ENCODE measurements at places on chromosomes 4 and X.

- no peak for DNase-seq
Measured at GRCh38 chr4:48346594-48346993, 5.3 kb downstream of the SLAIN2 start.

- DNase-seq, result no peak
Measured at GRCh38 chr4:132565542-132565941, 583.6 kb upstream of the PCDH10 start.

- no peak for DNase-seq
Measured at GRCh38 chr4:147831551-147832171, 99.8 kb downstream of the ARHGAP10 start.

DNA sequence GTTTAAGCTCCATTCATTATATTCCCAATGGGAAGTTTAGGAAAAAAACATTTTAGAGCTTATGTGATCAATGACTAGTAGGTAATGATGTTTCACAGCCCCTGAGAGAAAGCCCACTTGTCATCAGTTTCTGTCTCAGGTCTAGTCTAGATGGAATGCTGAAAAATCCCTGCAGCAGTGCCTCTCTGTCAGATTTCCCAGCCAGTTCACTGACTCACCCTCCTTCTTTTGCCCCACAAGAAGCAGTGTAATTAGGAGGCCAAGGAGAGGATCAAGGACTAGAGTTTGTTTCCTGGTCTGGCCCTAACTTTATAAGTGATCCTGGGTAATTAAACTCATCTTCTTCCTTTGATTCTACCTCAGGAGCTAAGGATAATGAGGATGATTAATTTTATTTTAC lies 118.7 kb upstream of the ANXA3 start:
- DNase-seq, result no peak

DNA sequence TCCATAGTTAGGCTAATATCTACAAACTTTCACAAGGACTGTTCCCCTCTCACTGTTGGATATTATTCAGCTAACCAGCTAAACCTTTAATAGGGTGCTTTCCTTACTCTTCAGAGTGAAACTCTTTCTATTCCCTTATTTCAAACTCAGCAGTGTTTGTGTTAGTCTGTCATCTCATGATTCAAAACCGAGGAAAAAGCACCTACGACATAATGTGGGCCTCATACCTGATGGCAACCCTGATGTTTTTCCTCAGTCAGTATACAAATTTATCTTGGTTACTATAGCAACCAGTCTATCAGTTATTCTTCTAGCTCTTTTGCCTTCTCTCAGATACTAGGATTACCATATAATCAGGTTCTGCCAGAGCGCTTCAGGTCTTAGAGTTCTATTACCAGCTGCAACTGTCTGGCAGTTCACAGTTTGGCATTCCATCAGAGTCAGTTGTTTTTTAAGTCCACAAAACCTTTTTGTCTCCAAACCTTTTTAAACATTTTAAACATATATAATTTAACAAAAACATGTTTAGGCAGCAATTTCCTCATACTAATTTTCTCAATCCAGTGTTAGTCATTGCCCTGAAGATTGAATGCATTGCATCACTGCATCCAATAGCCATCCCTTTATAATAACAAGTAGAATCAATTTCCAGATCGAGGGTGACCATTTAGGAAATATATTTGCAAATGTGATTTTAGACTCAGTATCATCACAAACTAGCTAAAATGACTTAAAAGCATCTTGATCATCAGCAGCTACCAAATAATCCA lies 7.4 kb downstream of the WDR44 start:
- DNase-seq, result no peak

GRCh38 chr4:2829933-2830451 lies 13.7 kb upstream of the ADD1 start:
- DNase-seq, result no peak

DNA sequence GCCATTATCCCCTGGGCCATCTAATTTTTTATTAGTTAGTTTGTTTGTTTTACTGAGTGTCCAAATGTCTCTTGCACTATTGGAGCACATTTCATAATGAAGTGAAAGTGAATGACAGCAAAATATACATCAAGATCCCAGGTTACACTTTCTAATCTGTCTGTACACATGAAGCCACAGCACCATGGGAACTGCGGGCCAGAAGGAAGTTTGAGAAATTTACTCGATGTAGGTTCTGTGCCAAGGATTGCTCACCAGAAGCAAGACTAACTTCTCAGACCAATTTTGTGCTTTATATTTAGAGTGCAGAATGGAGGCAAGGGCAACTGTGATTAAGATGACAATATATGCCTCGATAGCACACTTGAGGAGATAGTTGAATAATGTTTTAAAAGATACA lies 258.0 kb downstream of the COL25A1 start:
- no peak for DNase-seq

DNA sequence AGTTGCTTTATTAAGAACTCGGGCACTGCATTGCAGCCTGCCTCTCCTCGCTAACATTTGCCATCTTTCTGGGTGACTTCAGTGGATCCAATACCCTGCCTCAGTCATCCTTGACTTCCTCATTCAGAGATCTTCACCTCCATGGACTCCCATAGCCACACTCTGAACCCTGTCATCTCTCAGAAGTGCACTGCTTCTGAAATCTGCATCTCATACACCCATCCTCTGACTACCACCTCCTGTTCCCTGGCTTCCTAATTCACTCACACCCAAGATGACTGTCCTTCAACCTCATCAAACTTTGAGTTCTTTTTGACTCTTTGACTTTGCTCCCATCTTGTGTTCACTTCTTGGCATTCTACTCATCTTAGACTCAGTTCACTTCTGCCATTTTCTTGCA lies 25.3 kb upstream of the CYBB start:
- DNase-seq, result no peak

DNA sequence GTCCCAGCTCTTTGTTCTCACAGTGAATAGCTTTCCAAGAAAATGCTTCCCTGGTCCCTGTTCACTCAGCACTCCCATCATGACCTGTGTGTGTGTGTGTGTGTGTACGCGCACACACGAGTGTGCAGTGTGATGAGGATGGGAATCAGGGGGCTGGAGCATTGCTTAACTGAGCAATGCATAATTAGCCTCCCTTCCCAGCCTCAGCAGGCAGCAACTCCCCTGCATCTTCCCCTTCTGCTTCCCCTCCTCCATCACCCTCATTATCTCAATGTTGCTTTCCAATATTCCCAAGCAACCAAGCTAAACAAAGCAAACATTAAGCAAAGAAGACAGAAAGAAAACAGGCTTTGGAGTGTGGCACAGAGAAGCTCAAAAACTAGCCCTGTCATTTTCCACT lies 137.0 kb downstream of the RBM47 start:
- no peak for DNase-seq

DNA sequence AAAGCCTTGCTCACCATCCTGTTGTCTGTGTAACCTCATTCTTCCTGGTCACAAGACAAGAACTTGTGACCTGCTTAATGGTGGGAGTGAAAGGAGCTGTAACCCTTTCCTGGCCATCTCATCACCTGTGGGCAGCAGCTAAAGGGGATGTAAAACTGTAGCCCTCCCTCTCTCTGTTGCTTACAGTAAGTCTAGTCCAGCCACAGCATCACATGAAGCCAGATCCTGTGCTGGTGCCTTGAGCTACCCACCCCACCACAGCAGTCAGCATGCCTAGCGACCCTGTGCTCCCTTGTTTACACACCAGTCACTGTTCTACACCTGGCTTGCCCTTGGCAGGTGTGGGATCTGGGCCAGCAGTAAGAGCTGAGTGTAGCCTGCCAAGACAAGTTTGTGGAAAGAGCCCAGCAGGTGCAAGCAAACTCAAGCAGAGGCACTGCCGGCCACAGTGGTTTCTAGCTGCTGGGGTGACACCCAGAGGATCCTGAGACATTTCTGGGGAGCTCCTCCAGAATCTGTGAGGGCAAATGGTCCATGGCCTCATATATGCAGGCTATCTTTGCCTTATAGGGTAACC lies 41.0 kb downstream of the UGT2B28 start:
- DNase-seq, result no peak

- no peak for DNase-seq
Measured at GRCh38 chr4:141657550-141658250, 21.3 kb downstream of the IL15 start.

DNA sequence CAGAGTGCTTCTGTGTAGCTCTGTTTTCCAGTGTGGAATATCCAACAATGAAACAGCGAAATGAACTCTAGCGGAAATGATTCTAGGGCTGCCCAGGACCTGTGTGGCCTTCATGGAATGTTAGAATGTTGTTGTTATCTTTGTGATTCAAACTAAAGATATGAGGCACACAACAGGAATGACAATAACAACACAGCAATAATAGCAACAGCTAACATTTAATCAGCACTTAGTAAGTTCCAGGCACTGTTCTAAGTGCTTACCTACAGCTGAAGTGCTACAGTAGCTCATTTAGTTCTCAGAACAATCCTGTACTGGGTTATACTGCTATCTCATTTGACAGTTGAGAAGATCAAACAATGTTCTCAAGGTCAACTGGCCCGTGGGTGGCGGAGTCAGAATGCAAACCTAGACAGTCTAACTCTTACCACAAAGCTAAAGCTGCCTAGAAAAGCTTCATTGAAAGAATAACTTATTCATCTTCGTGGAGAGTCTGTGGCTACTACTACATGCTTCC lies 63.7 kb downstream of the MAML3 start:
- DNase-seq, result no peak

DNA sequence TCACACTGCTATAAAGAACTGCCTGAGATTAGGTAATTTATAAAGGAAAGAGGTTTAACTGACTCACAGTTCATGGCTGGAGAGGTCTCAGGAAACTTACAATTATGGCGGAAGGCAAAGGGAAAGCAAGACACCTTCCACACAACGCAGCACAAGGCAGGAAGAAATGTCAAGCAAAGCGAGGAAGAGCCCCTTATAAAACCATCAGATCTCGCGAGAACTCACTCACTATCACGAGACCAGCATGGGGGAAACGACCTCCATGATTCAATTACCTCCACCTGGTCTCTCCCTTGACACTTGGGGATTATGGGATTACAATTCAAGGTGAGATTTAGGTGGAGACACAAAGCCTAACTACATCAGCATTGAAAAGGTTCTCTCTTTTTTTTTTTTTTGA lies 39.6 kb downstream of the PALLD start:
- no peak for DNase-seq

GRCh38 chr4:135269125-135269890 lies 1067.7 kb upstream of the PABPC4L start:
- no peak for DNase-seq

DNA sequence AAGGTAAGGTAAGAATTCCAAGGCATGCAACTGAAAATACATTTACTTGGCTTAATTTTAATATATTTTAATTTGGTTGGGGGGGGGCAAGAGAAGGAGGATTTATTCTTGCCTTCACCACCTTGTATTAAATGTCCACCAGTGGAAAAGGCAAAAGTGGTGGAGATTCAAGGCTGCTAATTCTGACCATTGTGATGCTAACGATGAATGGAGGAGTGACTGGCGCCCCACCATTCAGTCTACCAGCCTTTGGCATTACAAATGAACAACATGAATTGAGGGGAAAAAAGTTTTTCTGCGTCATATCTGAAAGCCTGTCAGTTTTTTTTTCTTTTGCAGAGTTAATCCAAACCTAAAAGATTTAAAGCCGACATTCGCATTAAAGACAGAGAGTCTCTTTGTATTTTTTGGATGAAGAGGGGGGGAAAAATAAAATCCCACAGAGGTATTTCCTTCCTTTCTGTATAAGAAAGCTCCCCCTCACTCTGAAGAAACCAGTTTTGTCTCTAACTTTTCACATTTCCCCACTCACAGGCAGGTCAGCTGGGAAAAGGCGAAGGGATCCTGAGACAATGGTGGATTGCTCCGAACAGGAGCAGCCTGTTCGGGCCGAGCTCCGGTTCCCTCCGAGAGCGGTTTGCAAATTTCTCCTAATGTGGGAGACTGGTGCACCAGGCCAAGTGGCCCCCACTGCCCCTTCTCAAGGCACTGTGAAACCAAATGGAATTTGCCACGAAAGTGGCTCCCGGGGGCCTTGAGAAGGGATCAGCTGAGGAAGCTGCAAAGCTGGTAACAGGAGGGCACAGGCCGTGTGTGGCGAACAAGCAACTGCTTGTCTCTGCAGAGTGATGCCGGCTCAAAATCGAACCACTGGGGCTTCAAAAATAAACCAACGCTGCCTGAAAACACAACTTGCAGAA lies 28.1 kb downstream of the SHISA3 start:
- DNase-seq, result no peak

GRCh38 chr4:168411318-168412150 lies 68.8 kb downstream of the DDX60L start:
- no peak for DNase-seq

DNA sequence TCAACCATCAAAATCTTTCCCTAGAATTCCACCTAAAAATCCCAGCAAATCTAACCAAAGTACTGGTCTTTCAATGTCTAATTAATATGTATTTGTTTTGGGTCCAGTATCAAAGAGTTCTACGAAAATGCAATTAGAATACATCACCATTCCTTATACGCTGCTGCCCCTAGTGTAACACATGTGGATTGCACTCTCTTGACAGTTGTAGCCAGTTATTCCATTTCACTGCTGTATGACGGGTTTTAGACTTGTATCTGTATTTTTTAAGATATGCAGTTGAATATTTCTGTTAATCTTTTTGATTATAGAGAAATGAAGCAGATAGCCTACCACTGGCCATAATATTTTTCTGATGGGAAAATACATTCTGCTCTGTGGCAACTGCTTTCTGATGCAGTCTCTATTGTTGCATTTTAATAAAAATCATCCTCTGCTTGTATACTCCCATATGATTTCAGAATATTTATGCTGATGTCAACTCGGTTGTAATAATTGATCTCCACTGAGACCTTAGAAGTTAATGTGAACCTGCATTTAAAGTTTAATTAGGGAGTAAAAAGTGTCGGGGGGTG lies 17.1 kb upstream of the PAGE2B start:
- peak; percentile 67 for DNase-seq

DNA sequence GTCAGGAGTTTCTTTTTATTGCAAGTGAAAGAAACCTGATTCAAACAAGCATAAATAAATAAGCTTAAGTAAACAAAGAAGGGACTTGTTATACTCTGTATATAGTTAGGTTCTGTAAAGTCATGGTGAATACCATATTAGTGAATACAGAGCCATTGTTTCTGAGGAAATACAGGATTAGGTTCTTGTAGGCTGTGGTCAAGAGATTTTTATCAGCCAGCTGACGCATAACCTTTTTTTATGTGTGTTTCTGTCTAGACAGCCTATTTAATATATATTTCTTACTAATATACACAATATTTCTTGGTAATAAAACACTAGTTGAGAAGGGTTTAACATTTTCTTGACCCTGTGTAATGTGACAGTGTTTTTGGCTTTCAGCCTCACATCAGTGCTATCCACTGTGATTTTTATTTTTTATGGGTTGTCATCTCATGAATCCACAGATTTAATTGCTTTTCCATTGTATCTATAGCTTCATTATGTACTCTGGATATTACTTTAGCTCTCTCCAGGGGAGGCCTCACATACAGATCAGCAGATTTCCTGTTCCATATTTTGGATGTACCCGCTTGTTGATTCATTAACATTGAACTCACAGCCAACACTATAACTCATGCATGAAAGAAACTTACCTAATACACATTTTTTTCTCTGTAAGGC lies 8.0 kb downstream of the HERC3 start:
- no peak for DNase-seq

DNA sequence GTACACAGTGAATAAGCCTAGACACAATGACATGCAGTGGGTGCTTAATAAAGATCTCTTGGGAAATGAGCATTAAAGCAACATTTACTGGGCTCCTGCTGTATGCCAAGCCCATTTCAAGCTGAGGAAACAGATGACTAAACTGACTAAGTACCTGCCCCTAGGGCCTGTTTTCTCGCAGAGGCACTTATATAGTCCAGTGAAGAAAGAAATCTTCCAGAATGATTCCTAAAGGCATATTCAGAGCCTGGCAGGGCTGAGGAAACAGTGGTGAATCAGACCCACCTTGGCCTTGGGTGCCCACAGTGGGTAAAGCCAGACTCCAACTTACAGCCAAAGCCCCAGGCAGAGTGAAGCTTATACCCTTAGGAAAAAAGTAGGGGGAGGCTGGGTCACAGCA lies 22.0 kb upstream of the S100P start:
- DNase-seq, result no peak

Measured in G401 (cell line).